ENCODE measurements at places on chromosomes 3 and 15.

DNA sequence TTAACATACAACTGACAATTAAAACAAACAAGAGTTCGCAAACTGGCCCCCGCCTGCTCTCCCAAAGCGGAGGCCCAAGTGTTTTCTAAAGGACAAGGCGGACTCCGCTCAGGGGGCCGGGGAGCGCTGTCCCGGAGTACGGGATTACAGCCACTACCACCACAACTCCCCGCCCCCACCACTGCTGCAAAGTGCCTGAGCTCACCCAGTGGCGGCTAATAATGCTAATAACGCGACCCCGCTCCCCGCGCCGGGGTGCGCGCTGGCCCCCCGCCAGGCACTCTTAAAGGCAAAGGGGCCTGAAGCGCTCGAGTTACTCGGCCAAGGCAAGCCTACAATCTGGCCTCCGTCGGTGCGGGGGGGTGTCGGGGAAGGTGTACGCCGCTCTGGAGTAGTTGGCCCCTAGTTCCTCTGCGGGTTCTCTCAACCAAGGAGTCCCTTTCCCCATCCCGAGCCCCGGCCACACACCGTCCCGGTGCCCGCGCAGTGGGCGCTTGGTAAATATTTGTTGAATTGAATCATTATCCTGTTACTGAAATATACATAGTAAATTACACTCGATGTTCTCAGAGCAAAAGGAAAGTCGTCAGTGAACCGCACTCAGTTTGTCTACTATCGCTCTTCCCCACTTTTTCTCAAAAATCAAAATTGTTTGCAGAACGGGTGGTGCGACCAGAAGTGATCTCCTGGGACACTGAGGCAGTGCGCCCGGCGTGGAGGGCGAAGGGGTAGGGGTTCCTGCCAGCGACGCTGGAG is 827 bp downstream of the WNT5A start:
- no peak for DNase-seq

GRCh38 chr15:90970274-90970673 is 15.6 kb downstream of the RCCD1 start:
- DNase-seq = no peak

GRCh38 chr3:2656806-2657777 is 453.1 kb downstream of the IL5RA start:
- no peak for DNase-seq

DNA sequence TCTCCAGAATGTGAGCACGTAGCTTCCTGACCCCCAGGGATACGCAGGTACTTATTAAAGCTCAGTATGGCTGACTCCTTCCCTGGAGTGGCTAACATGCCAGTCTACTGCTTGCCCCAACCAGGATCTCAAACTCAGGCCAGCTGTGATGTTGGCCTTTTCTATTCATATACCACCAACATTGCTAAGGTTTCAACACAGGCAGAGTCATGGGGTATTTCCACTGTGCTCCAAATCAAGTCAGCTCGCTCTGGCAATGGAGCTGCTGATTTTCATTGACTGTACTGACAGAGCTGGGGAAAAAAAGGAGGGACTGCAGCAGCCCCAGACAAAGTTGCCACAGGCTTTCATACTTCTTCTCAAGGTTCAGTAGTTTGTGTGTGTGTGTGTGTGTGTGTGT is 87.0 kb downstream of the CFAP20DC start:
- DNase-seq = no peak

DNA sequence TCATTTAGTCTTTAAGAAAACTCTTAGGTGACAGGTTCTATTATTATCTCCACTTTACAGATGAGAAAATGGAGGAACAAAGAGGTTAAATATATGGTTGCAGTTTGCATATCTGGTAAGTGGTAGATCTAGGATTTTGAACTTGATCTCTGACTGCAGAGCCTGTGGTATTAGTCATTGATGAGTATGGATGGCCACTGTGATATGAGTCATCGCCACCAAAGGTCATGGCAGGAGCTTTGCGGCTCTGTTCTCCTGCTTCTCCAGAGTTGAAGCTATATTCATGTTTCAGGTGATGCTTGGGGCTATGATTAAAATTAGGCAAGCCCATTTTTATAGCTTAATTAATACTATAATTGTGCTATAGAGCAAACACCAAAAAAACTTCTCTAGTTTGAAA is 306.2 kb upstream of the DPPA4 start:
- no peak for DNase-seq

- no peak for DNase-seq
Observed at GRCh38 chr3:42053476-42053875, 37.7 kb upstream of the TRAK1 start.

DNA sequence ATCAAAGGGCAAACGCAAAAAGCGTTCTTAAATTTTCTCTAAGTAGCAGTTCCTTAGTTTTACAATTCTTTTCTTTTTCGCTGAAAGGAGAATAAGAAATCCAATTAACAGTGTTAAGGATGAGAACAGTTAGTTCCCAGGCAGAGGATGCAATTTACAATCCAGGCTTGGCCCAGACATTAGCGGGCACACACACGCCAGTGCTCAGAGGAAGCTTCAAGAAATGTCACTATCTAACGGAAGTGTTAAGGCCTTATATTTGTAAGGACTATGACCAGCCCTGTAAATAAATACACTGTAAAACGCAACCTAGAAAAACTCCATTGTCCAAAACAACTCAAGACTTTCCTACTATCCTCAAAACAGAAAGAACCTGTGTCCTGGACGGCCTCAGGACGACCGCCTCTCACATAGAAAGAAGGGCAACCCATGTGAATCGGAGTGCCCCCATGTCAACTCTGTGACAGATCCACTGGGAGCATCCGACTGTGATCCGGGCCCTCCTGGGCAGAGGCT is 1.3 kb downstream of the ACAP2 start:
- no peak for DNase-seq

DNA sequence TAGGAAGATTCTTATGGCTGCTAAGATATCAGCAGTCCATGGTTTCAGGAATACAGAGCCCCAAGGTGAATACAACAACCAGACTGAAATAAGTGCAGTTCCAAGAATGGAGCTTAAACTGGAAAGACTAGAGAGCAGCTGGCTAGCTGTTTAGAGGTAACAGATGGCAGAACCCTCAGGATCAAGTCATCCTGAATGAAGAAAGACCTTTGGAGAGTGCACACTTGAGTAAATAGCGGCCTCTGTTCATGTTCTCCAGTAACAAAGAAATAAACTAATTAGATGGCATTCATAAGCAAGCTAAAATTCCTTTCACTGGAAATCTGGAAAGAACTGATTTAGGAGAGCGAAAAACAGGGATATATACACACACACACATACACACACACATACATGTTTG is 968.4 kb downstream of the FHIT start:
- DNase-seq = no peak

DNA sequence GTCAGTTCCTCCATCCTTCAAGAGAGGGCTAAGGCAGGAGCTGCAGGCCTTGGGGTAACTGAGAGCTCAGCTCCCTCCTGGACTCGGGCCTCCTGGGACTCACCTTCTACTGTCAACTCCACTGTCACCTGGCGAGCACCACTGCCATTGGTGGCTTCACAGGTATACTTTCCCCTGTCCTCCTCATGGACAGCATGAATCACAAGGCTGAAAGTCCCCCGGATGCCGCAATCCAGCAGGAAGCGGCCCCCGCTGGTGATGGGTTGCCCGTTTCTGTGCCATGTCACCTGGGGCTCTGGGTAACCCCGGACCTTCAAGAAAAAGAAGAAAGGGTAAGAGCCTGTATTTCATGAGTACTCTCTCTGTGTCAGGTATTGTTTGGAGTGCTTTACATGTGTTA is 131.9 kb downstream of the MYLK start:
- DNase-seq = no peak

- no peak for DNase-seq
Observed at GRCh38 chr3:63656786-63657185, 4.3 kb downstream of the SNTN start.

- DNase-seq = peak; percentile 19
Observed at GRCh38 chr15:70480196-70480856, 283.0 kb downstream of the UACA start.

- no peak for DNase-seq
Observed at GRCh38 chr3:43009547-43009946, 30.4 kb downstream of the GASK1A start.

GRCh38 chr15:93515256-93516051 is 426.4 kb upstream of the RGMA start:
- DNase-seq = no peak

- DNase-seq = no peak
Observed at GRCh38 chr15:41323611-41324010, 8.8 kb downstream of the OIP5 start.

- peak; percentile 66 for DNase-seq
Observed at GRCh38 chr3:113051302-113051711, 60.5 kb downstream of the GTPBP8 start.

- DNase-seq = no peak
Observed at GRCh38 chr15:25715536-25716413, 147.4 kb downstream of the ATP10A start.

Data from stimulated activated CD8-positive, alpha-beta memory T cell treated with anti-CD3 and anti-CD28 coated beads, Interleukin-15, amount 100 ng/mL, for 24 hours (primary cell).